ENCODE measurements at places on chromosomes 7 and 10.

DNA sequence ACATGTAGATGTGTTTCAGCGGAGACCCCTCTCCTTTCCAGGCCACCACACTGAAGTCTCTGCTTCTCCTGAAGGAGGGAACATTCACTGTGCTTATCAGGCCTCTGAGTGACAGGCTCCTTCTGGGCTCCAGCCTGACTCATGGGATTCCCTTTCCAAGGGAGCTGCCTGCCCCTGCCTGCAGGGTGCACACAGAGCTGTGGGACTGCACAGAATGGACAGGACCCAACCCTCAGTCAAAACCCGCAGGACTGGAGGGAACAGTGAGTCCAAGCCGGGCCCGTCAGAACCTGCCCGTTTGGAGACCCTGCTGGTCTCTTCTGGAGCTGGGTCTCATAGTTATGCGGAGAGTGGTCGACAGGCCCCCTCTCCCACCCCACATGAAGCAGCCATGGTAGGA, 32.6 kb downstream of the PLAC9 start:
- DNase-seq, result no peak

DNA sequence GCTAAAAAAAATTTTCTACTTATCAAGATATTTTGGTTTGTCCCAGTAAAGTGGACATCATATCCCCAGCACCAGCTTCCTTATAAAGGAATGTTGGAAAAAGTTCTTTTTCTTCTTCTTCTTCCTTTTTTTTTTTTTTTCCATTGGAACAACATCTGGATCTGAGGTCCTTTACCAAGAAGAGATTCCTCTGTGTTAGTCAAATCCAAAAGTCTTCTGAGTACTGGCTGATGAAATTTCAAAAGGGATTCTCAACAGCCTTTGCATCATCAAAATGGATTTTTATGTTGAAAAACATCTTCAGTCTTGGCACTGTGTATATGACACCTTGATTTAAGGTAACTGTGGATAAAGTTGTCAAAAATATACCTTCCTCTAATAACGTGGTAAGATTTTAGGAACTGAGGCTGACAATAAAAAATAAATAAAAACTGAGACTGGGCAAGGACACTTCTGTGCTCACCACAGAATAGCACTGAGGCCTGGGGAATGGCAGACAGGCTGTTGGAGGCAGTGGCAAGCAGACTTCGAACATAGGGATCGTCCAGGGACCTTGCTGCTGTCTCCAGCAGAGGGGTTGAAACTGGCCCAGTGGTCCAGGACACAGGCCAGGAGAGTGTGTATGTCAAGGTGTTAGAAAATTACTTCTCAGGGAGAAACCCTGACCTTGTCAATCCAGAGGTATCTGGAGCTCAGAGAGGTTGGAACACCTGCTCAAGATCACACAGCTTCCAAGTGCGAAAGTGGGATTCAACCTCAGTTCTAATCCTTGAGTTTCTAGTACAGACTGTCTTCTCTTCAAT, 130.4 kb downstream of the PTPN20 start:
- DNase-seq, result no peak

GRCh38 chr10:68562661-68563570, 2.8 kb downstream of the TET1 start:
- DNase-seq, result no peak

DNA sequence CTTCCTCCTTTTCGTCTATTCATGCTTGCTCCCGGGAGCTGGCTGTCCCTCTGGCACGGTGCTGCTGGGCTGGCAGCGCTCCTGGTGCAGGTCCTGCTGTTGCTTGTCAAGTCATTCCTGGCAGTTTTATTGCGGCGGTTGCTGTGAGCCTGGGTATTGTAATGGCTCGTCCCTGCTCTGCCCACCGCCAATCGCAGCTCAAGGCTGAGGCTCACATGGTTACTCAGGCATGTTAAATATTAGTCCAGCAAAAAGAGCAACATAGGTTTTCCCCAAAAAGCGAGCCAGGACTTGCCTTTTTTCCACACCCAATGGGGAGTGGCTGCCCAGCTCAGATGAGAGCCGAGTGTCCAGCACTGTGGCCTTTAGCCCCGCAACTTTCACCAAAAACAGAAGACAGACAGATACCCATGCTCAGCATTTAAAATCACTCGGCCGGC, 492.9 kb upstream of the FOXK1 start:
- DNase-seq, result no peak

GRCh38 chr10:116627386-116627933, 6.7 kb downstream of the PNLIPRP2 start:
- no peak for DNase-seq

GRCh38 chr10:113865901-113866300, 11.4 kb downstream of the NHLRC2 start:
- DNase-seq, result no peak

DNA sequence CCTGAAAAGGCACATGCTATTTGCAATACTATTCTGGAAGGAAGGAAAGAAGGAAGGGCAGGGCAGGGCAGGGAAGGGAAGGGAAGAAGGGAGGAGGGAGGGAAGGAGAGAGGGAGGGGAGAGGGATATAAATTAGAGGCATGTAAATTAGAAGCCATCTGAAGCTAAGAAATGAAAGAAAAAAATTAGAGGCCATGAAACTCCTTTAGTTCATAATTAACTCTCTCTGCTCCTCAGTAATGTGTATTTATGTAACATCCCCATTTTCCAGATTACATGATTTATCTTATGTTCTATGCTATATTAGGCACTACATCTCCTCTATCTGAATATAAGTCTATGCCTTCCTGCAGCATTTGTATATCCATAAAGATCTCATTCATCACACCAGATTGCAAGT, 12.7 kb upstream of the JCAD start:
- no peak for DNase-seq

DNA sequence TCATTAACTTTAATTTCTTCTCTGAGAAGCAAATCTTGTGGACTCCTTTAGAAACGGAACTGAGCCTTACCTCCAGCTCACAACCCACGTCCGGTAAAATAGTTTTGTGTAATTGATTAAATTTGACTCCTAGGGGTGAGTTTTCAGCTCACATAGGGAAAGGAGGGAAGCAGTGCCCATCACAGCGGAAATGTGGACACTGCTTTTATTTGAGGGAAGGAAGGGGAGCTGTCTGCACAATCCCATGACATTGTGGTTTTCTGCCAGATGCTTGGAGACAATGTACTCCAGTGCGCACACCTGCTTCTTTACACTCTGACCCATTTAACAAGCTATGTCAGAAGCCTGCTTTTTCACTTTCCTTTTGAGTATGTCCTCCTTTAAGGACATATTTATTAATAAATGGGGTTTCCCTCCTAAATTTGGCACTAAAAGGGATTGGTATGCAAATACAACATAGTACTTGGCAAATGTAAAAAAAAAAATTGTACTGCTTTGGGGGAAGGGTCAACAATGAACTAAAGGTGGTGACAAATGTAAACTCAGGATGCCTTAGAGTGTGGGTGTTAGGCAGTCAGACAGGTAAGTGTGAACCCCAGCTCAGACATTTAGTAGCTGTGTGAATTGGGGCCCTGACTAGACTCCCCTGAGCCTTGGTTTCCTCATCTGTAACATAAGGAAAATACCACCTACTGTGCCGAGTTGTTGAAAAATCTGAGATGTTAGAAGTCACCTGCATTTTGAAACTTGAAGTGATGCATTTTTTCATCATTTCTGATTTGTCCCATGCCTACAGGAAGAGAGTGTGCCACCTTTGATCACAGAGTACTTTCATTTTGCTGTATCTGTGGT, 90.2 kb upstream of the KLF6 start:
- peak; percentile 56 for DNase-seq

GRCh38 chr10:110993024-110993693, 73.8 kb downstream of the SHOC2 start:
- DNase-seq, result no peak

GRCh38 chr7:99624484-99624883, 7.7 kb downstream of the ZSCAN25 start:
- DNase-seq, result no peak

- DNase-seq, result peak; percentile 35
Measured at GRCh38 chr7:77200542-77200941, 923 bp upstream of the FGL2 start.

DNA sequence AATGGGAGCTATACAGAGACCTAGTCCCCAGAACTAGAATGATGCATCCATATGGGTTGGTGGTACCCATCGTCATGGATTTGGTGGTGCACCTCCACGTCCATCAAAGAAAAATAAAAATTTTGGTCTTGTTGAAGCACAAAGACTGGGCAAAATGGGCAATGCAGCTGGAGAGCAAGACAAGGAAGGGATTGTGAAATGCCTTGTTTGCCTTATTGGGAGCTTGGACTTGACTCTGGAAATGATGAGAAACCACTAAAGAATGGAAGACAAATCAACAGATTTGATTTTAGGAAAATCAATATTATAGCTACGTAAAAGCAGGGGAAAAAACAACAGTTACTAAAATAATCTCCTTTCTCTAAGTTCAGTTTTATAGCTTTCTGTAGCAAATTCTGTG, 150.9 kb downstream of the CPED1 start:
- DNase-seq, result no peak

DNA sequence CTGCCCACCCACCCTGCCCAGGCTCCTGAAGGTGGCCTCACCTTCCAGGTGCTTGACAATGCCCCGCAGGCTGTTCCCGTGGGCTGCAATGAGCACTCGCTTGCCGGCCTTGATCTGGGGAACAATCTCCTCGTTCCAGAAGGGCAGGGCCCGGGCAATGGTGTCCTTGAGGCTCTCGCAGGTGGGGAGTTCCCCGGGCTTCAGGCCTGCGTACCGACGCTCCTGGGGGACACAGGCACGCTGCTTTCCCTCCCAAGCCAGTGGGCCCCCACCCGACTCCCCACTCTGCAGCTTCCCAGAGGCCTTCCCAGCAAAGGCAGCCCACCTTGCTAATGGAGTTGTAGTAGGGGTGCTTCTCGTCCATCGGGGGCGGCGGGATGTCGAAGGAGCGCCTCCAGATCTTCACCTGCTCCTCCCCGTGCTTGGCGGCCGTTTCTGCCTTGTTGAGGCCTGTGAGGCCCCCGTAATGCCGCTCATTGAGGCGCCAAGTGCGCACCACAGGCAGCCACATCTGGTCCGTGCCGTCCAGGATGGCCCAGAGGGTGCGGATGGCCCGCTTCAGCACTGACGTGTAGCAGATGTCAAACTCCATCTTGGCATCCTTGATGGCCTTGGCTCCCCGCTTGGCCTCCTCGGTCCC, 456 bp downstream of the PGAM2 start:
- DNase-seq, result no peak

DNA sequence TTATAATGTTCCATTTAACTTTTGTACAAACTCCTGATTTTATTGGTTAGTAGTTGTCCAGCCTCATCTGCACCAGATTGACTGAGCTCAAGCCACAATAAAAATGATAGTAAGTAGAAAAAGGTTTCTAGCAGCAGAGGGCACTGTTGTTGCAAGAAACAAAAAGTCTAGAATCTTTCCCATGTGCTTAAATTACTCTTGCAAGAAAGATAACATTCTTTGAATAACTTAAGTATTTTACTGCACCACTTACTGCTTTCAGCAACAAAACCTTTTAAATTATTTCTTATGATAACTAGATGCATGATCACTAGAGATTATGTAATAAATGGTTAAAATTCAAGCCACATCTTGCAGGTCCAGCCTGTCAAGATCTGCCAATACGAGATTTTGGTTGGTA, 27.0 kb downstream of the LMOD2 start:
- DNase-seq, result no peak

DNA sequence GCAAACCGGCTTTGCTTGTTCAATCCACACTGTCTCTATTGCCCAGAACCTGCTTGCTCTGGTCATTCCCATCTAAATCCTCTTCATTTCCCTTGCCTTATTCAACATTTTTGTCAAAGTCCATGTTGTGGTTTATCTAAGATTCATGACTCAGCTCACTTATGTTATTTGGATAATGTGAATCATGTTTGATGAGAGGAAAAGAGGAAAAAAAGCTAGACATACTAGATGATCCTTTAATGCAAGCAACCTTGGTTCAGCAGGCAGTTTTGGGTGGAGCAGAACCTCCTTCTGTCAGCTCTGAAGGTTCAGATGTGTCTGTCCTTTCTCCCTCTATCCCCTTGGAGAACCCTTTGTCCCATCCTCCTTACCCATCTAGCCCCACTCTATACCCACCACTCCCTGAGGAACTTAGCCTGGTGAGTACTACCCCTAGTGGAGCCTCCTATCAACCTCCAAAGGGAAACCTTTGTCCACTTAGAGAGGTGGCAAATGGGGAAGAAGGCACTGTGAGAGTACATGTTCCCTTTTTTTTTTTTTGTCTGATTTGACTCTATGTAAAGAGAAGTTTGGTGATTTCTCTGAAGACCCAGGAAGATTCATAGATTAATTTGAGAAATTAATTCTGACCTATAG, 2.1 kb upstream of the SAMD9L start:
- no peak for DNase-seq

GRCh38 chr7:71868797-71869196, 543.3 kb downstream of the CALN1 start:
- no peak for DNase-seq

- no peak for DNase-seq
Measured at GRCh38 chr10:79178614-79179163, 109.9 kb downstream of the ZMIZ1 start.

DNA sequence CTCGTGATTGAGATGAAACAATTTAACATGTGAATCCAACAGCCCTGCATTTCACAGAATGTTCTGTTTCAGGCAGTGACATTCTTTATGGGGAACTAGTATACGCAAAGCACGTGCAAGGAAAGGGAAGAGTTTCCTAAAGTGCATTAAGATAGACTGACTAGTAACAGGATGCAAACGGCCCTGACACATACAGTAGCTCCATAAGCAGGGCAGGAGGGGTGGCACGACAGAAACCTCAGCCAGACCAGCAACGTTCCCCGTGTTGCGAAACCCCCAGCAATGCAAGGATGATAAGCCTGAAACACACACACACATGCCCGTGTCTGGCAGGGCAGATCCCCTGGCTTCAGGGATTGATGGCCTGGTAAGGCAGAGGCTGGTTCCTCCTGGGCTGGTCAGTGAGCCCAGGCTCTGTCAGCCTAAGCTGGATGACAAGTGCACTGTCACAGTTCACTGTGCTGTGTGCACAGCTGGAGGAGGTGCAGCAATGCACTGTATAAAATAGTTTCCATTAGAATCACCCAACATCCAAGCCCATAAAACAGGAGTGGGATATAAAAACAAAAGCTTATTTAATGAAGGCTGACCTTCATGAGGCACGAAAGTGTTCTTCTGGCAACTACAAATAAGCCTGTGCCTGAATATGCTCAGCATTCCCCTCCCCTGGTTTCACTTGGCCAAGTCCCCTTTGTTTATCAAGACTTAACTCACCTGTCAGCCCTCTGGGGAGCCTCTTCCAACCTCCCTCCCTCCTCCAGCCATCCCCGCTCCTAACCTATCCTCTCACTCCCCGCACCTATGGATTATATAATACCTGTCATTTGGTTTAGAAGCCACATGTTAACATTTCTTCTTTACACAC, 88.8 kb downstream of the GSAP start:
- no peak for DNase-seq

- no peak for DNase-seq
Measured at GRCh38 chr7:83532219-83532618, 116.7 kb downstream of the SEMA3E start.

- no peak for DNase-seq
Measured at GRCh38 chr10:102914781-102915180, 3.3 kb upstream of the CNNM2 start.

- DNase-seq, result no peak
Measured at GRCh38 chr7:103694304-103694703, 248.3 kb upstream of the SLC26A5 start.

GRCh38 chr7:151174246-151175046, 7.0 kb upstream of the GBX1 start:
- no peak for DNase-seq
